NK-92 treated with Interleukin-12 subunit alpha and Interleukin-12 subunit beta, amount 100 ng/mL, for 24 hours (cell line): ENCODE measurements at places on chromosomes 3 and 15.

DNA sequence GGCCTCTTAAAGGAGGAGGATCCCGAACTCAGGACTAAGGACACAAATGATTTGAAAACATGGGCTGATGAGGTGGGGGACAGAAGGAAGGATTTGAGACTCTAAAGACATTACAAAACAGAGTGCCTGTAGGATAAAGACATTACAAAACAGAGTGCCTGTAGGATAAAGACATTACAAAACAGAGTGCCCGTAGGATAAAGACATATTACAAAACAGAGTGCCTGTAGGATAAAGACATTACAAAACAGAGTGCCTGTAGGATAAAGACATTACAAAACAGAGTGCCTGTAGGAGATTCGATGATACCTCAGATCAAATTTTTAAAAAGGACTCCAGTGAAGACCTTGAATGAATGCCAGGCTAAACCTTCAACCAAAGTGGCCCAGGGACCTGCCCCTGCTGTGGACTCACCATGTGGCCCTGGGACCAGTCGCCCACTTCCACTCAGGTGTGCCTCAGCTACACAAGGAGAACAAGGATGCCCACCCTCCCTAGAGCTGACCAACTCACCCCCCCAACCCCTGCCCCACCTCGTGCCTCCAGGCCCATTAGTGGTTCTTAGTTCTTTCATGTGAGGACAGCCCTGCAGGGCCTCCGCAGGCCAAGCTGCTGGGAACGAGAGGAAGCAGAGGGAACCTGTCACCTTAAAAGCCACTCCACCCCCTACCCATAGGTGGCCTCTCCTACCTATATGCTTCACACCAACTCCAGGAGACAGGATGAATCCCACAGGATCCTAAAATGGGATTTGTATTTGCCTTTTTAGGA is 59.8 kb downstream of the SH3BP5 start:
- DNase-seq = peak; percentile 16

- DNase-seq = no peak
These were observed 11.1 kb upstream of the RTP2 start for GRCh38 chr3:187713504-187713903.

DNA sequence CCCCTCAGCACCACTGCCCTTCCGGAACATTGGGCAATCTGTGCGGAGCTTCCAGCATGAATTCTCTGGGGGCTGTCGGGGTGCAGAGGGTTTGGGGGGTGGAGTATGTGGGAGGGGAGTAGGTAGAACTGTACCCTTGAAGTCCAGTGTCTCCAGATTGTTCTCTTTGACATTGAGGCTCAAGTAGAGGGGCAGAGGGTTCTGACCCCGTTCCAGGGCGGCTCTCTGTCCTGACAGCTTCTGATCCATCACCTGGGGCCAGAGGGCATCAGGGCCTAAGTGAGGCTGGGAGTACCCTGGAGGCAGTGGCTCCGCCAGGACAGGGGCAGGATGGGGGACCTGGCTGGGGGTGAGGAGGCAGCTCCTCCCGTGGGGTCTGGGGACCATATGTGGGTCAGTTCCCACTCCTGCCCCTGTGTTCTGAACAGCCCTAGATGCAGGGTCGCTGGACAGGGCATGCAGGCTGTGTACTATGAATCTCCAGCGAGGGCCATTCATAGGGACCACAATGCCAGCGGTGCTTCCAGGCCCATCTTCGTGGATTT is 22.1 kb downstream of the PLA2G4D start:
- DNase-seq = no peak

DNA sequence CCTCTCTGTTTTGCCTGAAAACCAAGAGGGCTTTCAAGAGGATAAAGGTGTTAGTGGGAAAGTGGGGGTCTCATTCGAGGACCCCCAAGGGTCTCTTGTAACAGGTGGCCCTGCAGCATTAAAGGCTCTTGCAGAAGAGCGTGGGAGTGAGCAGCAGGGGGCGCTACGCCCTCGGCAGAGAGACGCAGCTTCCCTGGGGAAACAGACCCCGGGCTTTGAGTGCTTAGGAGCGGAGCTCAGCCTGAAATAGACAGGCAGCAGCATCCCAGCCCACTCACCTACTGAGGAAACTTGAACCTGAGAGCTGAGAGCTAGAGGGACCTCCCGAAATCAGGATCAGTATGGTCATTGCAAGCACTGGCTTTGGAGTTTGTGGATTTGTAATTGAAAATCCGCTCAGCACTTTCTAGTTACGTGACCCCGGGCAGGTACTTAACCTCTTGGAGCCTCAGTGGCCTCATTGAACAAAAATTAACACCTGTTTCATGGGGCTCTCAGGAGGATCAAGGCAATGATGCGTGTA is 25.7 kb downstream of the RPLP1 start:
- DNase-seq = peak; percentile 38

DNA sequence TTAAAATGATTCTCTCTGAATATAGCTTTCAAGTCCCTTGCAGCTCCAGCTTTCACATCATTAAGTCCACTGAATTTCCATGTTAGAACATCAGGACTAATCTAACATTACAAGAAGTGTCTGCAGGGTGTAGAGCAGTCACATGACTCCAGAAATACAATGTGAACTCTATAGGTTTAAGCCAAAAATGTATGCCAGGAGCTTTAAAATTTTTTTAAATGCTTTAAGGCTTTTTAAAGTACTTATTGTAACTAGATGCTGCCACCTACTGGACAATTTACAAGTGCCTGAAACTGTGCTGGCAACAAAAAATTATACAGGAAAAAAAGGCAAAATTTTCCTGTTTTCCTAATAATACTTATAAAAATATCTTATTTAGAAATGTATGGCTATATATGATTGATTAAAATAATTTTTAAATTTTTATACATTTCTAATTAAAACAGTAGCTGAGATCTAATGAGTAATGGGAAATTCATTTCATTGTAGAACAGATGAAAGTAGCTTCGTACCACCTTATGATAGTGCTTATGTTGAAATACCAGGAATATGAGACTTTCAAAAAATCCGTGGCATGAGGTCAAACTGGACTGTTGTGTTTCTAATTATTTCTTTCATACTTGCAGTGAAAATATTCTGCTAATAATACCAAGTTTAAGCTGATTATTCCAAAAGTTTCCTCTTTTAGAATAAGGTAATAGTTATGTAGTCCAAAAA is 25.7 kb downstream of the FSIP1 start:
- DNase-seq = no peak

DNA sequence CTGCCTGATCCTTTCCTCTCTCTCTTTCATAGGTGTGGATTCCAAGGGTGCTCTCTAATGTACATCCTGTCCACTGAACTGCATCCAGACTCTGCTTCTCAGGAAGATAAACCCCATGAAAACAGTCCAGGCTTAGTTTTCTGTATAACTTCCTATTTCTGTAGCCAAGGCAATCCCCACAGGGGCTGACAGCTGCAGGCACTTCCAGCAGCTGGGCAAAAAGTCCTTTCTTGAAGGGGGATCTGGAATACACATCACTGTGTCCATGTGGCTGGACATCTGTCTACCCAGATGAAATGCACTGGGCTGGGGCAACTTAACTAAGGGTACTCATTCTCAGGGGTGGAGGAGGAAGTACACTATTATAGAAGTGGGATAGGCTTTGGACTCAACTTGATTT is 72.2 kb downstream of the NR1D2 start:
- no peak for DNase-seq

DNA sequence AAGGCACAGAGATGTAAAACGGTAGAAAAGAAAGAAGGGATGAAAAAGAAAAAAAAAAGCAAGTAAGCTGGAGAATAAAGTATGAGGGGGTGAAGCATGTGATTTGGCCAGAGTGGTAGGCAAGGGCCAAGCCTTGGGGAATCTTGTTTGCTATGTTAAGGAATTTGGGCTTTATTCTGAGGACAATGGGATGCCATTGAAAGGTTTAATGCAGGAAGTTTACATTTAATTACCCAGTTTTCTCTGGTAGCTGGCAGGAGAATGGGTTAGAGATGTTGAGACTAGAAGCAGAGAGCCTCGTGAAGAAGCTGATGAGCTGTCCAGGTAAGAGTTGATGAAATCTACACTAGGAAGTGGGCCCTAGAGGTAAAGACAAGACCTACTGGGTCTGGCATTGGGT is 455.9 kb downstream of the PDCD6IP start:
- DNase-seq = no peak

GRCh38 chr3:132047209-132047608 is 12.4 kb upstream of the CPNE4 start:
- DNase-seq = no peak

DNA sequence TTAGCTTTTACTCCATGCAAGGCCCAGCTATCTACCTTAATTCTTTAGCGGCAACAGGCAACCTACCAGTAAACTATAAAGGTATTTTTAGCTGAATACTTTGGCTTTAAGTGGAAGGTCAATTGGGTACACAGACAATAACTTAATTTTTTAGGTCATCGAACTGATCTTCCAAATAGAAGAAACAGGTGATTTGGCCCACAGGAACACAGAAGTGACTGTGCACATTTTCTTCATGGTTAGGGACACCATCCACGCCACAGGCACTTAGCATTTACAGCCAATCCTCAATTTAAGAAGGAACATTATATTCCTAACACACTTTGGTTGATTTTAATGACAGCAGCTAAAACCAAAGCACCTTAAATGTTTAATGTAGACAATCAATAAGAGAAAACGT is 1.9 kb downstream of the ARPP19 start:
- no peak for DNase-seq

DNA sequence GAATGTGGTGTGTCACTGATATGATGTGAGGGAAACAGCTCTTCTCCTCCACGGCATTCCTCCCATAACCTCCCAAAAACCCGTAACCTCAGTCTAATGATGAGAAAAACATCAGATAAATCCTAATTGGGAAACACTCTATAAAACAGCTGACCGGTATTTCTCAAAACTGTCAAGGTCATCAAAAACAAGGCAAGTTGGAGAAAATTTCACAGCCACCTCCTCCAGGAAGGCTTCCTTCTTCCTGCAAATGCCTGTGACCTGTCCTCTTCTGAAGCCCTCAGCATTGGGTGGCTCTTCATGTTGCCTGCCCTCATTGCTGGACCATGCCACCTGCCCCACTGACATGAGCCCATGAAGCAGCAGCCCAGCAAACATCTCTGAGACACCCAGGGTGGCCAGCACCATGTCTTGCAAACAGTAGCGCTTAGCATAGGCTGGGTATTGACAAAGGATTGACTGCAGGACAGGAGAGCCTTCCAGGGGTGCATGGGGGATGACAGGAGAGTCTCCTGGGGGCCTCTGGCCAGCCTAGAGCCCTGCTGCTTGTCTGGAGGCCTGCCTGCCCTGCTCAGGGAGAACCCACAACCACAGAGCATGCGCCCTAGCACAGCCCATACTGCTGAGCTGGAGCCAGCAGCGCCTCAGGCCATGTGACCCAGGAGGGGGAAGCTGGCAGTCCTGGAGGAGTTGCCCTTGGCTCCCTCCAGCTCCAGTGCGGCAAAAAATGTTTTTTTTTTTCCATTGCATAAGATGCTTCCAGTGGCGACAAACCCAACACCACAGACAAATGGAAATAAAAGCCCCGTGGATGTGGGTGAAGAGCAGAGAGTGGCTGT is 49.7 kb downstream of the XXYLT1 start:
- no peak for DNase-seq

DNA sequence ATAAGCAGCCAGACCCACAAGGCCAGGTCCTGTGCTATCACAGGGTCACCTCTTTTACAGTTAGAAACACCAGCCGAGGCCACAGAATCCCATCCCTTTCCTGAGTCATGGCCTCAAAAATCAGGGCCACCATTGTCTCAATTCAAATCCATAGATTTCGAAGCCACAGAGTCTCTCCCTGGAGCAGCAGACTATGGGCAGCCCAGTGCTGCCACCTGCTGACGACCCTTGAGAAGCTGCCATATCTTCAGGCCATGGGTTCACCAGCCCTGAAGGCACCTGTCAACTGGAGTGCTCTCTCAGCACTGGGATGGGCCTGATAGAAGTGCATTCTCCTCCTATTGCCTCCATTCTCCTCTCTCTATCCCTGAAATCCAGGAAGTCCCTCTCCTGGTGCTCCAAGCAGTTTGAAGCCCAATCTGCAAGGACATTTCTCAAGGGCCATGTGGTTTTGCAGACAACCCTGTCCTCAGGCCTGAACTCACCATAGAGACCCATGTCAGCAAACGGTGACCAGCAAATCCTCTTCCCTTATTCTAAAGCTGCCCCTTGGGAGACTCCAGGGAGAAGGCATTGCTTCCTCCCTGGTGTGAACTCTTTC is 39.6 kb downstream of the TGM4 start:
- peak; percentile 41 for DNase-seq

DNA sequence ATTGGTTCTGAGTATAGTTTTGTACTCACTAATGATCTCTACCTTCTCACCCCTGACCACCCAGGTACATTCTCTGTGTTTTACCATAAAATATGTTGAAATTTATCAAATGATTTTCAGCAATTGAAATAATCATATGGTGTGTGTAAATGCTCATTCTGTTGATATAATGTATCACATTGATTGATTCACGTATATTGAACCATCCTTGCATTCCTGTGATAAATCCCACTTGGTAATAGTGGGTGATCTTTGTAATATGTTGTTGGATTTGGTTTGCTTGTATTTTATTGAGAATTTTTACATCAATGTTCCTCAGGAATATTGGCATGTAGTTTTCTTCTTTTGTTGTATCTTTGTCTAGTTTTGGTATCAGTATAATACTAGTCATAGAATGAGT is 1497.6 kb downstream of the OTOL1 start:
- DNase-seq = no peak
